C1 segment of cervical spinal cord (tissue), 14 donors: ENCODE measurements at places on chromosomes 7 and 10.

- no peak for DNase-seq
These were observed 23.5 kb downstream of the ASB4 start for GRCh38 chr7:95509199-95509598.

DNA sequence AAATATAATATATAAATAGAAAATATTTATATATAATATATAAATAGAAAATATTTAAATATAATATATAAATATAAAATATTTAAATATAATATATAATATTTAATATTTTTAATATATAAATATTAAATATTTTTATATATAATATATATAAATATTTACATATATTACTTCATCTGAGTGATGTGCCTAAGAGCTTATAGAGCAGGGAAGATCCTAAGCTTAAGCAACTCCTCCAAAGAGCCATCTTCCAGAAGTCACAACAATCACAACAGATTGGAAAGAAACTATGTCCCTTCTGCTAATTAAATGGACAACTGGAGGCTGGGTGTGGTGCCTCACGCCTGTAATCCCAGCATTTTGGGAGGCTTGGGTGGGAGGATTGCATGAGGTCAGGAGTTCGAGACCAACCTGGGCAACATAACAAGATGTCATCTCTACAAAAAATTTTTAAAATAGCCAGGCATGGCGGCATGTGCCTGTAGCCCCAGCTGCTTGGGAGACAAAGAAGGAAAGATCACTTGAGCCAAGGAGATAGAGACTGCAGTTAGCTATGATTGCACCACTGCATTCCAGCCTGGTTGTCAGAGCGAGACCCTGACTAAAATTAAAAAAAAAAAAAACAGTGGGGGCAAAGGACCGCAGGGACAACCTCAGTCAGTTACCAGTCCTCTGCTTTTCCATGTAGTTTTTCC is 198.7 kb downstream of the SKIDA1 start:
- DNase-seq: no peak

DNA sequence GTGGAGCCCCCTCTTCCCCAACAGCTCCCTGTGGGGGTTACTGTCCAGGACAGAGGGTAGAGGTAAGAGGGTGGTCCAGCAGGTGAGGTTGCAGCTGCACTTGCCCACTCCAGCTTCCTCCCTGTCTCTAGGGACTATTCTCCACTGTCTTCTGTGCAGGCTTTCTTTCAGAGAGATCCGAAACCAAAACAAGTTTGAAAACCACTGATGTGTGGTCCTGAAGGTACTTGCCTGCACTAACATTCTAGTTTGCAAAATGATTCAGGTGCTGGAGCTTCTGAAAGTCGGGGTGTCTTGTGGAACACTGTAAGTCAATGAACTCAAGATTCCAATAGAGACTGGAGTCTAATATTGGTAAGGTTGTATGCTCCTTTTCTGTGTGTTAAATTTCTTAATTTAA is 63.1 kb downstream of the BLNK start:
- DNase-seq: no peak

DNA sequence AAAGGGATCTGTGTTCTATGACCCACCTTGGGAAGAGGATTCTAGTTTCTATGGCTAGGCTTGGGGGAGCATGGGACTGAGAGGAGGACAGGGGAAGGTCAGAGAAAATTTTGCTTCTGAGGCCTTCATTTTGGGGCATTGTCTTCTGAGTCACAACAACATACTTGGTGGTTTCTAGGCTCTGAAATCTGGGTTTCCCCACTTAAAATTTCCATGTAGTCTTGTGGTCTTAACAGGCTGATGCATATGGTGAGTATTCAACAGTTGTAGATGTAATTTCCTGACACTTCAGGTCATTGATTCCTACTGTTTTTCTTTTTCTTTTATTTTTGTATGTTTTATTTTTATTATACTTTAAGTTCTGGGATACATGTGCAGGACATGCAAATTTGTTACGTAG is 88.5 kb downstream of the ANKRD7 start:
- no peak for DNase-seq

- DNase-seq: no peak
These were observed 66.1 kb upstream of the AQP1 start for GRCh38 chr7:30845426-30846135.

- no peak for DNase-seq
These were observed 368.5 kb upstream of the MGMT start for GRCh38 chr10:129098517-129098916.

- DNase-seq: no peak
These were observed 26.1 kb downstream of the MAP3K8 start for GRCh38 chr10:30460121-30460520.

- DNase-seq: no peak
These were observed 23.2 kb downstream of the NOLC1 start for GRCh38 chr10:102175415-102175814.
